ENCODE measurements at places on chromosomes 5 and 9. TPM values are rescaled to one million over a fixed set of nuclear protein-coding genes. Genes with fewer than 3 reads are reported as not detected.

DNA sequence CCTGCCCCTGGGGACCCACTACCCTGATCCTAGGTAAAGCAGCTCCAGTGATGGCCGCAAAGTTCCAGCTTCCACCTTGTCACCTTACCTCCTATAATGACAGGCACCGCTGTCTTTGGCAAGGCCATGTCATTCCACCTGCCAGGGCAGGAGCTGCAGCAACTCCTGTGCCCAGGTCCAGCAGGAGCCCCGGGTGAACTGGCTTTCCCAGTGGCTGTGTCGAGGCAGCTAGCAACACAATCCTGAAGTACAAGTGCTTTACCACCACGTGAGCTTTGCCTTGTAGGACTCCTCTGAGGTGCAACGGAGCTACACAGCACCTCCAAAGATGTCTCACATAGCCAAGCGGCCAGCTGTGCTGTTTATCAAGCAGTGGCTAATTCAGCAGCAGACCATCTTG, 20.7 kb upstream of the MGAT1 start:
- no peak for DNase-seq

DNA sequence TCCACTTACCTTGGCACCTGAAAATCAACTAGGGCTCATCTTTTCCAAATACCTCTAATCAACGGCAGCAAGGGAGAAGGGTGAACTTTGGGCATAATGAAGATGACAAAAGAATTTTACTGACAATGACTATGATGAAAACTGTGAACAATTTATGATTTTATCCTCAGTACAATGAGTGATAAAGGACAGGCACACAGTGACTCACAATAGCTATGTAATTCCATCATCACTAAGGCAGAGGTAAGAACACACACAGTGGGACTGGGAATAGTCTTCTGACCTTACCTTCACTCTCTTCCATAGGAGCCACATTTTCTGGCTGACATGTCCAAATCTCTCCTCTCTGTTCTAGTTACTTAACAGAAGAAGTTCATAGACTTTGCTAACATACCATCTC, 26.1 kb upstream of the KCNV2 start:
- DNase-seq, result no peak

GRCh38 chr9:121569266-121569648, 69.6 kb upstream of the GGTA1 start:
- DNase-seq, result no peak

GRCh38 chr9:13816837-13817236, 497.1 kb downstream of the NFIB start:
- DNase-seq, result no peak

- DNase-seq, result no peak
Observed at GRCh38 chr9:120394058-120394669, 185.8 kb downstream of the CDK5RAP2 start.

DNA sequence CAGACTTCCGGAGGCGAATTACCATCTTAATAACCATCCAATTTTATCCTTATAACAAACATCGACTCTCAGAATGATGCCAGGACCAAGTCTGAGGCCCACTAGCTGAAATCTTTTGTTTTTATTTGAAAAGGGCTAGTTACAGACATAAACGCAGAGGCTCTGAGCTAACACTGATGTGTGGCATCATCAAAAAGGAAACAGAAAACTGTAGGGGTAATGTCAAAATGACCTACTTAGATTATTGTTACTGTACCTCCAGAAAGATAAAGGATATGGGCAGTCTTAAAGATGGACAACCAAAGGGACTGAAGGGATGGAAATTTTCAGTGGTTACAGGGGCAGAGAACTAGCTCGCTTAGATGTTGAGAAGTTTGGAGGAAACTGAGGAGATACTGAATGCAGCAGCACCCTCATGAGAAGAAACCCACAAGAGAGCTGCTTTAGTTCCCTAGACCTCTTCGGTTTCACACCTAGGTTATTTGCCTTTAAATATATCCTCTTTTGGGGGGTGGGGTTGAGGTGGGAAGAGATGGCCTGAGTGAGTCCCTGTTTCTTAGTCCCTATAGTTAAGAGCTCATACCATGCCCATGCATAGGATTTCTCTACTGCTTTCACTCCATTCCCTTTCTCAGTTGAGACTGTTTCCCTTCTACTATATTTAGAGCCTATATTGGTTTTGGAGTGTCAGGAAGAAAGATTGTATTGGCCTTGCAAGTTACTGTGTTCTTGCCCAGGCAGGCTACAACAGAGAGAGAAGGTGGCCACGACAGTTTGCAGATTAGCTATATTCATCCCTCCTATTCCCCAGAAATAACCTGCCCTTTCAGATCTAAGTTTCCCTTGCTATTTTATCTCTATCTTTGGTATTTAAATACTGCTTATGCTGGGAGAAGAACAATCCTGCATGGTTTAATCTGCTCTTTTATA, 320.4 kb upstream of the EFNA5 start:
- DNase-seq, result no peak

DNA sequence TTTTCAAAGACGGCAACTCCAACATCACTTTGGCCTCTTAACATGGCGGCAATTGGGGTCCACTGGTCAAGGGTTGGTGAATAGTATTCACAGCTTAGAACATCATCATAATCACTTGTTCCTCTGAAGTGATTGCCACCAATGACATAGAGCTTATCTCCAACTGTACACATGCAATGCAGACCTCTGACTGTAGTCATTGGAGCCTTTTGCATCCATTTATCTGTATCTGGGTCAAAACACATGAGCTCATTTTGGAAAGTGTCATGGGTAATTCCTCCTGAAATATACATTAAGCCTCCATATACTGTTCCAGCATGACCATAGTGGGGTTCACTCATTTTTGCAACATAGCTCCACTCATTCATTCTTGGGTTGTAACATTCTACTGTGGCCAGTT, 2.0 kb downstream of the KLHL9 start:
- no peak for DNase-seq

- DNase-seq, result no peak
Observed at GRCh38 chr9:89372230-89372816, 54.0 kb downstream of the SECISBP2 start.

DNA sequence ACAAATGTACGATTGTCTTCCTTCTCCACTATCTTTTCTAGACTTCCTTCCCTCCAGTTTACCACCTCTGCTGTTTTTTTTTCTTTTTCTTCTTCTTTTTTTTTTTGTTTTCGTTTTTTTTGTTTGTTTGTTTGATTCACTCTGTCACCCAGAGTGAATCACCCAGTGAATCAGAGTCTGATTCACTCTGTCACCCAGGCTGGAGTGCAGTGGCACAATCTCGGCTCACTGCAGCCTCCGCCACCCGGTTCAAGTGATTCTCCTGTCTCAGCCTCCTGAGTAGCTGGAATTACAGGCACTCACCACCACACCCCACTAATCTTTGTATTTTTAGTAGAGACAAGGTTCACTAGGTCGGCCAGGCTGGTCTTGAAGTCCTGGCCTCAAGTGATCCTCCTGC, 375.7 kb downstream of the NTRK2 start:
- DNase-seq, result no peak

- no peak for DNase-seq
Observed at GRCh38 chr5:59282726-59283125, 610.8 kb downstream of the PDE4D start.

DNA sequence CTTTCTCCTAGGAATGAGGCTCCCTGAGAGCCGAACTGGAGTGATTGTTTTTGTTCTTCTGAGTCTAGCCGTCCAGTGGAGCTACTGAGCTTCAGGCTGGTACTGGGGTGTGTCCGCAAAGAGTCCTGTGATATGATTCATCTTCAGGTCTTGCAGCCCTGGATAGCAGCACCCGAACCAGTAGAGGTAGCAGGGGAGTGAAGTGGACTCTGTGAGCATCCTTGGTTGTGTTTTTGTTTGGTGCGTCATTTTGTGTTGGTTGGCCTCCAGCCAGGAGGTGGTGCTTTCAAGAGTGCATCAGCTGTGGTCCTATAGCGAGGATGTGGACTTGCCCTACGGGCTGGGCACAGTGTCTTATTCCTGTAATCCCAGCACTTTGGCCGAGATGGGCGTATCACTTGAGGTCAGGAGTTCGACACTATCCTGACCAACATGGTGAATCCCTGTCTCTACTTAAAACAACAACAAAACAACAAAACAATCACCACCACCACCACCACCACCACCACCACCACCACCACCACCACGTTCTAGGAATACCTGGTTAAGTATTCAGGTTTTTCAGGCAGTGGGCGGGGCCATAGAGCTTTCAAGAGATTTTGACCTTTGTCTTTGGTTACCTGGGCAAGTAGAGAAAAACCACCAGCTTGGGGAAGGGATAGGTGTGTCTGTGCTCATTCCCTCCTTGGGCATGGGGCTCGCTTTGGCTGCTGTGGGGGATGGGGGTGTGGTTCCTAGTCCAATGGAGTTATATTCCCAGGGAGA, 154.0 kb downstream of the WDR70 start:
- DNase-seq, result no peak

DNA sequence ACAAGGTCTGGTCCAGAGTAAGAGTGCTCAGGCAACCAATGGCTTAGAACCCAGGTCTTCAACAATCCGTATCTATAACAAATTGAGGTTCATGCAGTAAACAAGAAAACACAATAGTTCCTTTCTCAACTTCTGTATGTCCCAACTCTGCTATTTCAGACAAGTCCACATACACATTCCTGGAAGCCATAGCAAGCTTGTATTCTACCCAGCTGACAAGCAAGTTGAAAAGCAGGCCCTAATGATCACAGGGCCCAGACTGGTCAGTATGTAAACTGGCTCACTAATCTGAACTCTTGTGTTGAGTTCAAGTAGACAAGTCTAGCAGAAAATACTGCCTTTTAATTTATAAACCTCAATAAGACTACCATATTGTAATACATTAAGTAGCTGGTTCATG, 26.9 kb downstream of the FNIP1 start:
- DNase-seq, result no peak

DNA sequence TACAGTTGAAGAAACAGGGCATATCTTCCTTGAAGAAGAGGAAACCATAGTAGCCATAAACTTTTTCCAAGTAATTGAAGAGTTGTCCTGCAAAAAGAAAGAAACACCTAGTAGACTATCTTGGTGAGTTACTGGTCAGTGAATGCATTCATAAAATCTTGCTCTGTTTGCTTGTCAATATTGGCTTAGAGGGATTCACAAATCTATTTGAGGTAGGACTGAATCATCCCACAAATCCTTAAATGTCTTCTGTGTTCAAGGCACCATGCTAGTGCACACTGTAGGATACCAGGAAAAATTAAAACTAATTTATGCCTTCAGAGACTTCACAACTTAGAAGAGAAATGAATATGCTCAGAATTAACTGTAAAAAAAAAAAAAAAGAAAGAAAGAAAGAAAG, 57.6 kb downstream of the GRAMD2B start:
- DNase-seq, result no peak

- no peak for DNase-seq
Observed at GRCh38 chr9:136856541-136857141, 4.5 kb downstream of the MAMDC4 start.

- no peak for DNase-seq
Observed at GRCh38 chr5:19977099-19977498, 10.9 kb downstream of the CDH18 start.

DNA sequence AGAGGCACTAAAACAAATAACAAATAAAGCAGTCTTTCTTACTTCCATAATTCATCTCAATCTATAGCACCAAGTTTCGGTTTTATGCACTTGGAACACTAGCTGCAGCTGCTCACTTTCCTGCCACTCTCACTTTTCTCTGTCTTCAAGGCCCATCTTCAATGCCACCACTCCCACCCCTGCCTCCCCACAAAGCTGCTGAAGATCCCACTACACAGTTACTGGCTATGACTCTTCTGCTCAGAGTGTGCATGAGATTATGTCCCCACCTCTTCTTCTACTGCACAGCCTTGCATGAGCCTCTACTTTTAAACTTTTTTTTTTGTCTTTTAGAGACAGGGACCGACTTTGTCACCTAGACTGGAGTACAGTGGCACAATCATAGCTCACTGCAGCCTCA, 77.4 kb downstream of the SAXO1 start:
- no peak for DNase-seq

DNA sequence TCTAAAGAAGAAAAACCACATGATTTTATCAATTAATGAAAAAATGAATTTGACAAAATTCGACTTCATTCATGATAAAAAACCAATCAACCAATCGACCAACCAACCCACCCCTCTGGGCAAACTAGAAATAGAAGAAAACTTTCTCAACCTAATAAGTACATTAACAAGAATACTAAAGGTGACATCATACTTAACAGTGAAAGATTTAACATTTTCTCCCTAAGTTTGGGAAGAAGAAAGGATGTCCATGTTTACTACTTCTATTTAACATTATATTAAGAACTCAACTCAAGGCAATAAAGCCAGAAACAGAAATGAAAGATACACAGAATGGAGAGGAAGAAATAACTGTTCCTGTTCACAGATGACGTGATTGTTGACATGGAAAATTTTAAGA, 476.1 kb upstream of the MEF2C start:
- no peak for DNase-seq

DNA sequence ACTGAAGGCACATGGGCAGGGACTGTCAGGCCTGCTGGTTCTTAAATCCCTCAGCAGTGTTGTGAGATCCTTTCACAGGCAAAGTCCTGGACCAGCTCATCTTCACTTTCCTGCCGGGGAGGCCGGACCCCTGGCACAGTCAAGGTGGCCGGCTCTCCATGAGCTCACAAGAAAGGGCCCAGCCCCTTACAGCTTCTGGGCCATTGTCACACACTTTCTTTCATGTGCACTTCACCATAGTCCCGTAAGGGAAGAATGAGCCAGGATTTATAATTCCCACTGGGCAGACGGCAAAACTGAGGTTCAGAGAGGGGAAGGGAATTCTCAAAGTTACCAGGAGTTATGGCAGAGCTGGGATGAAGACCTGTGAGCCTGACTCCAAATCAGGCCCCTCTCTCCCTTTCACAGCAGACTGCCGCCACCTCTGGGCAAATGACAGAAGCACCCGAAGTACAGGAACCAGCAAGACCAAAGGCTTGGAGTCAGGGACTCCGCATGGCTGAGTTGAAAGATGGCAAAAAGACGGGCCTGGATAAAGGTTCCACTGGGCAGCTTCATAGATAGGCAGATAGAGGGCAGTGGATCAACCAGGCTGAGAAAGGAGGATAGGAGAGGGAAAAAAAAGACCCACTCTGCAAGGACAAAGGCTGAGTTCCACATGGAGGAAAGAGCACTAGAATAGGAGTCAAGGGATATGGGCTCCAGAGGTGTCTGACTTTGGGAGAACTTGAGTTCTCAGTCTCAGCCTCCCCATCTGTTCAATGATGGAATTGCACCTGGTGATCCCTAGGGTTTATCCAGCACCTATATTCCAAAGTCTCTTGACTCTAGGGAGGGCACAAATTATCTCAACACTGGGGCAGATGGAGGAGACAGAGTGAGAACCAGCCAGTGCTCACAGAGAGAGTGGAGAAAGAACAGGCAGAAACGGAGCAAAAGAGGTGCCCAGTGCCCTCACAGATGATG, 128.7 kb downstream of the PAX5 start:
- DNase-seq, result no peak

Gene MEIKIN
- total RNA-seq, result not detected

Gene PCDHB5
- total RNA-seq, result 7.8 TPM

Gene PTGES2
- total RNA-seq, result 39.8 TPM

Gene ZNF354C
- 6.0 TPM for total RNA-seq

Gene CDH9
- total RNA-seq, result not detected

Gene SLC25A2
- total RNA-seq, result 0.62 TPM

Gene TRUB2
- total RNA-seq, result 25.8 TPM

Gene ANKRD34B
- total RNA-seq, result 0.62 TPM

Gene ANXA2R
- 1.1 TPM for total RNA-seq
